ENCODE measurements at places on chromosomes 6 and 20.

GRCh38 chr6:70753870-70754380, 86.2 kb downstream of the SMAP1 start:
- no peak for DNase-seq

GRCh38 chr6:52834481-52834880, 6.1 kb downstream of the GSTA5 start:
- no peak for DNase-seq

- no peak for DNase-seq
These were observed 11.9 kb upstream of the RBBP8NL start for GRCh38 chr20:62439218-62439617.

DNA sequence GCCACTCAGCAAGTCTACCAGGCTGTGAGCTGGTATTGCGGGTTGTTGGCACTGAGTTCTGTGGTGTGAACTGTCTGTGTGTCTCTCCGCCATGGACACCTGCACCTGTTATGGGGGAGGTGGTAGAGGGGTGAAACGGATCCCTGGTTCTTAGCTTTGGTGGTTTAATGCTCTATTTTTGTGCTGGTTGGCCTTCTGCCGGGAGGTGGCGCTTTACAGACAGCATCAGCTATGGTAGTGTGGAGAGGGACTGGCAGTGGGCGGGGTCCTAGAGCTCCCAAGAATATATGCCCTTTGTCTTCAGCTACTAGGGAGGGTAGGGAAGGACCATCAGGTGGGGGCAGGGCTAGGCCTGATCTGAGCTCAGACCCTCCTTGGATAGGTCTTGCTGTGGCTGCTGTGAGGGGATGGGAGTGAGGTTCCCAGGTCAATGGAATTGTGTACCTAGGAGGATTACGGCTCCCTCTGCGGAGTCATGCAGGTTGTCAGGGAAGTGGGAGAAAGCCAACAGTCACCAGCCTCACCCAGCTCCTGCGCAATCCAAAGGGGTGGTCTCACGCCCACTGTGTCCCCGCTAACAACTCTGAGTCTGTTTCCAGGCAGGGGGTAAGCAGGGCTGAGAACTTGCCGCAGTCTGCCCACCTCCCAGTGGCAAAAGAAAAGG, 154.3 kb downstream of the CCDC170 start:
- no peak for DNase-seq

- DNase-seq = no peak
These were observed 75.2 kb upstream of the GLP1R start for GRCh38 chr6:38973178-38974057.

- no peak for DNase-seq
These were observed 111.4 kb downstream of the PHACTR1 start for GRCh38 chr6:12827921-12828320.

DNA sequence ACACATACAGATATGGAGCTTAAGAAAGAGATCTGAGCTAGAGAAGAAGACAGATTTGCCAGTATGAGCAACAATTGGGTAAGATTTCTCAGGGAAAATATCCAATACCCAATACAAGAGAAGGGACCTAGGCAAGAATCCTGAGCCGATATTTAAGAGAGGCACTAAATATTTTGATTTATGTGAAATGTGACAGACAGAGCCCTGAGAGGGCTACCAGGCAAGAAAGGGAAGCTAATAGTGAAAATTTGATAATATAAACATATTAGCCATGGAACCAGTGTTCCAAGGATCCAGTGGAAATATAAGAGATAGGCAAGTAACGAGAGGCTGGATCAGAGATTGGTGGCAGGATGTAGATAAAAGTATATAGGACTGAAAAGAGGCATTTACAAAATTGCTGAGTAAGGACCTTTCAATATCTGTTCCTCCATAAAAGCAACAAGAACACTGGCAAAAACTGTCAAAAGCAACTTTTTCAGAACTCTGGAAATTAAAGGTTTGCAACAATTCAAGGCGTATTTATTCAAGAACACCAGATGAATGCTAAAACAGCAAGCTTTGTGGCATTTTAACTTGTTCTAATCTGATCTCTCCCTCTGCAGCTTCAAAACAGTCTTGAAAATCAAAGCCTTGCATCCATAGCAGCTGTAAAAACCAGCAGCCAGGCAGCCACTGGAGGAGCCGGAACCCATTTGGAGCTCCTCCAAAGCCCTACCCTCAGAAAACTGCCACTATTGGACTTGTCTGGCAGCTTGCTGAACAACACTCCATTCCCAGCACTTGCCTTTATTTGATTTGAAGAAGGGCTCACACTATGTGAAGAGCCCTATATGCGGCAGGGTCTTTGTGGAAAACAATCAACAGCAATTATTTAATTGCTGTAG, 58.8 kb downstream of the REV3L start:
- no peak for DNase-seq

DNA sequence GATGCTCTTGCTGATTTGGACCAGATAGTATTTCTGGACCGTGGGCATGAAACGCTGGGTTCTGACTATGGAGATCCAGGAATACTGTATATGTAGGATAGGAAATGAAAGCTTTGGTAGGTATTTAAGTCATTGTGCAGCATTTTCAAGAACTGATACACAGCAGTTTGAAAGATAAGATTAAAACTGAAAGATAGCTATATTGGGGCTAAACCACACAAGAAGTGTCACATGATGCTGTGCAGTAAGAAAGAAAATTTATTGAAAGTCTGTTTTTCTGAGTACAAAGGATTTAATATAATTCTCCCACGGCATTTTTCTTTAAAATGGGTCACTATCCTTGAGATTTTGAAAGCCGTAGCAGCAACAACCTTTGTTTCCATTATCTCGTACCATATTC, 305 bp downstream of the IL17A start:
- DNase-seq = no peak

DNA sequence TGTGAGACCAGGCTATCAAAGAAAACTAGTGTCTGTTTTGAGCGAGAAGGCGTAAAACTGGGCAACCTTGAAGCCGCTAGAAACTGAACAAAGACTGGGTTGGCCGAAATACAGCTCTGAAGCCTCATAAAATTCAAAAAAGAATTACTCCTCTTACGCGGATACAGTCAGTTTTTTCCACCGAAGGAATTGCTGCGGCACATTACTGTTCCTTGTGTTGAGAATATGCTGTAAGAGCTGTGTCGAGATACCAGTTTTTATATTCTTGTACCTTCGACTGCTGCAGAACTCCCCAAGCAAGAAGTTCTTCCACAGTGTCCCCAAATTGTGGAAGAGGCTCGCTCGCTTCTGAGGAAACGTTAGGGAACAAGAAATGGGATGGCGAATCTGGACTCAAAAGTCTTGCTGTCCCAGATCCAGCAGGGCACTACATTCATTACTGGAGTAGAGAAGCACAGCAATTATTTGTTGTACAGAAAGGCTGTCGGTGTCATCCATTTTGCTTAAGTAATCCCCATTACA, 523 bp upstream of the COX7A2 start:
- DNase-seq = no peak

DNA sequence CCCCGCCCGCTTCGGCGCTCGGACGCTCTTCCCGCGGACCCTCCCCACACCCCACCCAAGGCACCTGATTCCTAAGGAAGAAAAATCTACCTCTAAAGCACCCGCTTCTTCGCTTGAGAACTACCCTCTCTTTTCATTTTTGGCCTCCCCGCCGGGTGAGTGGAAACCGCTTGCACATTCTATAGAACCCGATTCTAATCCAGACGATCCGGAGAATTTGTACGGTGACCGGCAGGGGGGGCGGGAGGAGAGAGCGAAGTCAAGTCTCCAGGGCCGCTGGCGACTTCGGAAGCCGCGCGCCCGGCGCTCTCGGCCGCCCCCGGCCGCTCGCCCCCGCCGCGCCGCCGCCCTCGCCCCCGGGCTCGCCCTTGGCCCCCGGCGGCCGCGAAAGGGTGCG, at the start of gene RBM24:
Gene RBM24, plus strand, starts transcription at position 262 of the 397 bp plus-strand sequence. CDS start 221 bp downstream, outside the sequence.
- peak; percentile 26 for DNase-seq

GRCh38 chr6:117668736-117669135, 6.5 kb upstream of the NUS1 start:
- no peak for DNase-seq

DNA sequence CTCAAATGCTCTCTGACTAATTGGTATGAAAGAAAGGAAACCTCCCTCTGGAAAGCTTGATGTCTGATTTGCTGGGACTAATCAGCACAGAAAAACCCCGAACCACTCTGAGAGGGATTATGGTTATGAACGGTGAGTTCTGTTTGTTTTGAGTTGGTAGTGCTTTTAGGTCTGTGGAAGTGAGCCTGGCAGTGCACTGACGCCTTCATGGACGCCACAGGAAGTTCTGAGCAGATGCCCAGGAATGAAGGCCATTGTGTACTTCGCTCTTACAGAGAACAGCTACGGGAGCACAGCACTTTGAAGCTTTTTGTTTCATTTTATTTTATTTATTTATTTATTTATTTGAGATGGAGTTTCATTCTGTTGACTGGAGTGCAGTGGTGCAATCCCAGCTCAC, 754.1 kb downstream of the QKI start:
- DNase-seq = no peak

- DNase-seq = no peak
These were observed 57.1 kb downstream of the HNF4A start for GRCh38 chr20:44412402-44413144.

DNA sequence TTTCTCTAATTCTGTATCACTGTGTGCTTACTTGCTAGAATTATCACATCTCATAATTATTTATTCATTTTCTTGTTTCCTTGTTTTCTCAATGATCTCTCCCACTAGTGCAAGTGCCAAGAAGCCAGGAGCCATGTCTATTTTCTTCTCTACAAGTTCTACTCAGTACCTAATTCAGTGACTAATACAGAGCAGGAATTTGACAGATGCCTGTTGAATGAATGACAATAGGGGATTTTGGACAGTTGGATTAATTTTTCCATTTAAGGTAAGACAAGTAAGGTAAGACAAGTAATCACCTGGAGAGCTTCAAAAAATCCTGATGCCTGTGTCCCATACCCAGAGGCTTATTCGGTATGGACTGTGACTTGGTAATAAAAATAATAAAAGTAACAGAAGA, 81.0 kb downstream of the EDN1 start:
- no peak for DNase-seq

DNA sequence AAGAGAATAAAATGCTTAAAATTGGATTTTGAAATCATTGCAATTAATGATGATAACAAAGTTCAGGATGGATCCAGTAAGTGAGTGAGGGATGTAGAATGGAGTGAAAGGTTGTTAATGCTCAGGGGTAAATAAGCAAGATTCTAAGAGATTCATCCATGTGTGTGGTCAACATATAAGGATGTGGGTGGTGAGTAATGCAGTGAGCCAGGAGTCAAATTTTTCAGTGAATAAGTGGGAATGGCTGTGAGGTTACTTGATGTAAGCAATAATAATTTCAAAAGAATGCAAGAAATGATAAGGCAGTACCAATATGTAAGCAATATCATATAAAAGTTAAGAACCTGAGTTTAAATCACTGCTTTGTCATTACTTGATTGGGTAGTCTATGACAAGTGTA, 207.5 kb upstream of the ADGRB3 start:
- no peak for DNase-seq

GRCh38 chr20:44736170-44737021, 9.3 kb upstream of the KCNK15 start:
- no peak for DNase-seq

DNA sequence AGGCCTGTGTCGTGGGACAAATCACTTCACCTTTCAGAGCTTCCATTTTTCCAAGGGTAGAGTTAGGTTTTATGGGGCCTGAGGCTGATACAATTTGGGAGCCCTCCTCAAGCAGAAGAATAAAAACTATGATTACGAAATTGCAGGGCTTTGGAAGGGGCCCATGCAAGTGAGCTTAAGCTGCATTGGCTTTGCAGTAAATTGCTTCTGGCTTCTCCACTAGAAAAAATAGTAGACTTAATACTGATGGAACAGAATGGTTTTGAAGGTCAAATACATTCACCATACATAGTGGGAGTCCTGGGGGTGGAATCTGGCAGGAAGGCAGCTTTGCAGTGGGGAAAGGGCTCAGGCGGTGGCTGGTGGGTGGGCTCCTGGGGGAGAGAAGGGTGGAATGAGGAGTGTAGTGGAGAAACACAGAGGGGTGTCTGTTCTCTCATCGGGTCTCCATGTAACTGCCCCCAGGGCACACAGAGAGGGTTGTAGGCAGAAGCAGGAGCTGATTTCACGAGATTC, 55.9 kb upstream of the RNF24 start:
- DNase-seq = no peak

- peak; percentile 20 for DNase-seq
These were observed 827 bp downstream of the E2F3 start for GRCh38 chr6:20402342-20403069.

DNA sequence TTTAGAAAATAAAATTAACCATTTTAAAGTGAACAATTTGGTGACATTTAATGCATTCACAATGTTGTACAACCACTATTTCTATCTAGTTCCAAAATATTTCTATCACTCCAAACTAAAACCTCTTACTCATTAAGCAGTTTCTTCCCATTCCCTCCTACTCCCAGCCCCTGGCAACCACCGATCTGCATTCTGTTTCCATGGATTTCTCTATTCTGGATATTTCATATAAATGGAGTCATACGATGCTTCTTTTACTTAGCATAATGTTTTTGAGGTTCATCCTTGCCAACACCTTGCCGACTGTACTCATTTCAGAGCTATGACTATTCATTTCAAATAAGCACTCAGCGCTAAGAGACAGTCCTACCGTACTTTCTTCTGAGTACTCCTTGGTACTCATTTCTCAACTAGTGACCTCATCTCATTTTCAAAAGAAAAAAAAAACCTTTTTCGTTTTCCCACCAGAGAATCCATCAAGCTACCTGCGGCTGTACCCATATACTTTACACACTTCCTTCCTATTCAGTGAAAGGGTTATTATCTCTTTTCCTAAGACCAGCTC, 259.2 kb downstream of the UTRN start:
- no peak for DNase-seq

DNA sequence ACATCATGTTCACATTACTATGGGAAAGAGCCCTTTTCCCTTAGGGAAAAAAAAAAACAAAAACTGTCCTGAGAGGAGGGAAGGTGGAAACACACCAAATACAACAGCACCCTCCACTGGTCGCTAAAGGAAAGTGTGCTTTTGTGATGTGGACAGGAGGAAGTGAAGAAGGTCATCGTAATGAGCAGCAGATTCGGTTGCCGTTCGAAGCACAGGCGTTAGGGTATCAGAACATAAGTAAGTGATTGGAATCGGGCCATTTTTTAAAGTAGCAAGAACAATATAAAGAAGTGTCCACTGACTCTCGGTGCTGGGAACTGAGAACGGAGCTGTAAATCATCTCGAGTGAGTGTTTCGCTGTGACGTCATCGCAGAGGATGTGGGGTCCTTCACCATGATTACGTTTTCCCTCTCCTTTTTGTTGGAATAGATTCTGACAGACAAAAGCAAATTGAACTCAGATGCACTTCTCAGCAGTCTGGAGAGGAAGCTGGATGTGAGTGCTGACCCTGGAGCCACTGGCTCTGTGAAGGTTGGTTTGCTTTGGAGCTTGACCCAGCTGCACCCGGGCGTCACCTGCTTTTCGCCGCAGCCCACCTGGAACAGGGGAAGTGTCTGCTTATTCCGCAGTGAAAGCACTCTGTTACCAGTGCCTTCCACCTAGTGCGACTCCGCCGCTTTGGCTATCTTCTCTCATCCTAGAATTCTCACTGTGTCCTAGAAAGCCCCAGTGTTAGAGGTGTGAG, 203.6 kb upstream of the GMDS start:
- peak; percentile 5 for DNase-seq

DNA sequence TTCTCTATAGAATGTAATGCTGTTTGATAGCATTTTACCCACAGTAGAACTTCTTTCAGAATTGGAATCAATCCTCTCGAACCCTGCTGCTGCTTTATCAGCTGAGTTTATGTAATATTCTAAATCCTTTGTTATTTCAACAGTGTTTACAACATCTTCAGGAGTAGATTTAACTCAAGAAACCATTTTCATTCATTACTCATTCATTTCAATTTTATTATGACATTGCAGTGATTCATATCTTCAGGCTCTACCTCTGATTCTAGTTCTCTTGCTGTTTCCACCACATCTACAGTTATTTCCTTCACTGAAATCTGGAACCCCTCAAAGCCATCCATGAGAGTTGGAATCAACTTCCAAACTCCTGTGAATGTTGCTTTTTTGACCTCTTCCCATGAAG, 93.7 kb downstream of the ZFAND3 start:
- no peak for DNase-seq

All from stimulated activated CD8-positive, alpha-beta memory T cell treated with anti-CD3 and anti-CD28 coated beads, Interleukin-2, amount 100 ng/mL, for 48 hours (primary cell).